ENCODE measurements at places on chromosomes 11 and 22.

DNA sequence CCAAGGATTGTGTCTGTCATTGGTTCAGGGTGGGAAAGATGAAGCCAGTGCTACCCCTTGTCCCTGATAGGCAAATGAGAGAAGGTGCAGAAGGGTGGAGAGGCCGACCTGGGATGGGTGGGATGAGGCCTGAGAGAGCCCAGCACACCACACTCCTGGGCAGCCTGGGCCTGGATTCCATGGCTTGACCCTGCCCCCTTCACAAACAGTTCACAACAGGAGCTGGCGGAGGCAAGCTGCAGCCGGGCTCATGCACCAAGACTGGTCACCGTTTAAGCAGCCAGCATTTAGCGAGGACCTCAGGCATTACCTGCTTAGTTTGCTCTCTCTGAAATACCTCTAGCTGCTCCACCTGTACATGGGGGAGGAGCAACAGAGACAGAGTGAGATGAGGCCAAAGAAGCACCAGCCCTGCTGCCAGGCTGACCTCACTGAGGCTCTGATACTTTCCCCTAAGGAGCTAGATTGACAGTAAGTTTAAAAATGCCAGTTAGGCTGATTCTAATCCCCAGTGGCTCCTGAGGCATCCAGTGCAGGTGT, 13.5 kb downstream of the IL18BP start:
- no peak for DNase-seq

GRCh38 chr11:10538924-10539323, 2.1 kb downstream of the RNF141 start:
- no peak for DNase-seq

DNA sequence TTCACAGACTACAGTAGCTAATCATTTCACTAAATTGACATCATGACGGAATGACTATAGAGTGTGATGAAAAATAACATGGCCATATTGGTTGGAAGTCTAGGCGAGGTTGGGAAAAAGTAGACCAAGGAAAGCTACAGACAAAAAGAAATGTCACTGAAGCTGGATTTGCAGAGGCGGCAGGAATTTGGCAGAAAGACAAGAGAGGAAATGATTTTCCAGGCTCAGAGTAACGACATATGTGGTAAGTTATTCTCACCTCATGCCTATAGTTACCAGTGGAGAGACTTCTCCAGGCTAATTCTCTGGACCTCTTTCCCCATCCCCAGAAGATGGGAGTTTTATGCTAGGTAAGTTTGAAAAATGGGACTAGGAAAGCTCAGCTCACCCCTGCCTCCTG, 1005.8 kb upstream of the CCDC90B start:
- no peak for DNase-seq

GRCh38 chr11:87463486-87464102, 425.9 kb downstream of the TMEM135 start:
- no peak for DNase-seq

DNA sequence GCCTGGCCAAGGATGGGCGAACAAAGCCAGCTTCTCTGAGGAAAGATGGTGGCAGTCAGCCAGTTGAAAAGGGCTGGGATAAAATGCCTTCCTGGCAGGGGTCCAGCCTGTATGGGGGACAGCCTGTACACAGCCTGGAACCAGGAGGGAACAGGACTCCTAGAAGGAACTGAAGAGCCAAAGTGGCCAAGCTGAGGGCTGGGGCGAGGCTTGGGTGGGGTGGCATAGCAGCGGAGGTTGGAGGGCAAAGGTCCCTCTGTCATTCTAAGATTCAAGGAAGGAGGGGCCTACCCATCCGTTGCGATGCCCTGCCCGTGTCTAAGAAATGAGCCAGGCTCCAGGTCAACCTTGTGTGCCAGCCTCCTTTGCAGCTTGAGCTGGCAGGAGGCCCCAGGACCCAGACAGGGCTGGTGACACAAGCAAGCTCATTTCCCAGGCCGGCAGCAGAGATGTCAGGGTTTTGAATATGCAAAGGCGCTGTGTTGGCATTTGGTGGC, 22.6 kb downstream of the FADD start:
- DNase-seq, result no peak

GRCh38 chr22:23080613-23081290, 10.4 kb downstream of the GNAZ start:
- DNase-seq, result no peak

- no peak for DNase-seq
Observed at GRCh38 chr11:30697032-30697431, 110.9 kb upstream of the MPPED2 start.

DNA sequence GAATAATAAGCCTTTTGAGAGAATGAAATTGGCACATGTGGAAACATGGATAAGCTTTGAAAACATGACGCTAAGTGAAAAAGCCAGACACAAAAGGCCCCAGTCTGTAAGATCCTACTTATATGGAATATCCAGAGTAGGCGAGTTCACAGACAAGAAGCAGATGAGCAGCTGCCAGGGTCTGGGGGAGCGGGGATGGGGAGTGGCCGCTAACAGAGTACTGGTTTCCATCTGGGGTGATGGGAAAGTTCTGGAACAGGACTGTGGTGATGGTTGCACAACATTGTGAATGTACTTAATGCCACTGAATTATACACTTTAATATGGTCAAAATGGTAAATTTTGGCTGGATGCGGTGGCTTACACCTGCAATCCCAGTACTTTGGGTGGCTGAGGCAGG, 126.5 kb downstream of the SPATA19 start:
- DNase-seq, result no peak

DNA sequence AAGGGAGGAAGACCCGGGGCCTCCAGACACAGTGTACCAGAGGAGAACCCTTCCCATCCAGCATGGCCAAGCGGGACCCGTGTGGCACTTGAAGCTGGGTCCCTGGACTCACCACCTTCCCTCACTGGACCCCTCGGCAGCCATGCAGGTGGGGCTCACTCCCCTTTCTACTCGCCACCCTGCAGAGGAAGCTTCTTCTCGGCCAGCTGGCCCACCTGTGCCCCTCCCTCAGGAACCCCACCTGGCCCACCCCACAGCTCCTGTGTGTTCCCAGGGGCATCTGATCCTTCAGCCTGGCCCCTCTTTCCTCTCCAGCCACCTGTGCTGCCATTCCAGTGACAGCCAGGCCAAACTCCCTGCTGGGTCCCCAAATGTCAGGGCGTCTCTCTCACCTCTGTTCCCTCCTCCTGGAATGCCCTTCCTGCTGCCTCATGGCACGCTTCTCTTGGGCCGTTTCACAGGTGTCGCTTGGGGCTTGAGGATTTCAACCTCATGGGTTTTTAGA, 38.0 kb downstream of the IGF2 start:
- no peak for DNase-seq

GRCh38 chr11:108909921-108910320, 245.1 kb downstream of the DDX10 start:
- DNase-seq, result no peak

GRCh38 chr11:48384670-48385069, 18.4 kb upstream of the OR4C5 start:
- no peak for DNase-seq

DNA sequence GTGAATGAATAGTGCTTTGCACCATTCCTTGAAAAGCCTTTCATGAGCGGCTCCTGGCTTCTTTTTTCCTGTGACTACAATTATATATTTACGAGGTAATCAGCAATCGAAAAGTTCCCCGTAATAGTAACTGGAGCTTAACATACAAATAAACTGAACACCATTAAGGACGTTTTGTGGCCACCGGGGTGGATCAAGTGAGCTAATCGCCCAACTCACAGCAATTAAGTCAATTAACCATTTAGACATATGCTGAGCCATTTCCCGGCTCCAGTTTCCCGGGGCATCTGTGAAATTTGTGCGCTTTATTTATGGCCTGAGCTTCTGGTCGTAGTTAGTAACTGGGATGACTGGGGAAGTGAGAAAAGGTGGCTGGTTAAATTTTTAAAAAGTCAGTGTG, 465.2 kb downstream of the MIAT start:
- DNase-seq, result no peak

DNA sequence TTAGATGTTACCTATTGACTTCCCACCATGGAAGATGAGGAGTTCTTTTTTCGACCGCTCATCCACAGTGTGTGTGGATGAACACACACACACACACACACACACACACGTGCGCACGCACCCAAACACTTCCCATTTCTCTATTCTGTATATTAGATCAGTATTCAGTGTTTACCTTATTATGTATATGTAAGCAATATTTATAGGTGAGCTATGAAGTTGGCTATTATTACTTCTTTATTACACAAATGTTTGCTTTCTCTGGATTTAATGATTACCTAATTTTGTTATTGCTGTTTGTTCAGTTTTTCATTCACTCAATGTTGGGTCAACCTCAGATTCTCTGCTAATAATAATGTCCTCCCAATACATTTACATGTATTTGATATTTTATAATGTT, 721.0 kb downstream of the NELL1 start:
- no peak for DNase-seq

DNA sequence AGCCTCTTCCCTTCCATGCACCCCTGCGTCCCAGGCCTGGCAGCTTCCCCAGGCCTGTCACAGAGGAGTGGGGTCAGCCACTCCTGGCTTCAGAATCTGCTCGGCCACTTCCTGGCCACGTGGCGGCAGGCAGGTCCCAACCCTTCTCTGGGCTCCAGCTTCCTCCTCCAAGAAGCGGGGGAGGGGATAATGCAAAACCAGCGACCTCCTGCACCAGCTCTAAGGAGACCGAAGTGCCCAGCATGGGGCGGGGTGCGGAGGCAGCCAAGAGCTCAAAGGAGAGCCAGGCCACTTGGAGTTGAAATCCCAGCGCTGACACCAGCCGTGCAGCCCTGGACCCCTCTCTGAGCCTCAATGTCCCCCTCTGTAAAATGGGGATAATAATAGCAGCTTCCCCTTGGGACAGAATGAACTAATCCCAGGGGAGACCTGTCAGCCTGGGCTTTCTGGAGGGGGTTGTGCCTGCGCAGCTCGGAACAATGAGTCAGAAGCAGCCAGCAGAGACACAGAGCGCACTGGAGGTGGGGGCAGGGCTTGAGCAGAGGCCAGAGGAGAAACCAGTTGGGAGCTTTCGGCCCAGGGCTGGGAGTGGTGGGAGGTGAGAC, 22.8 kb upstream of the PICK1 start:
- no peak for DNase-seq

DNA sequence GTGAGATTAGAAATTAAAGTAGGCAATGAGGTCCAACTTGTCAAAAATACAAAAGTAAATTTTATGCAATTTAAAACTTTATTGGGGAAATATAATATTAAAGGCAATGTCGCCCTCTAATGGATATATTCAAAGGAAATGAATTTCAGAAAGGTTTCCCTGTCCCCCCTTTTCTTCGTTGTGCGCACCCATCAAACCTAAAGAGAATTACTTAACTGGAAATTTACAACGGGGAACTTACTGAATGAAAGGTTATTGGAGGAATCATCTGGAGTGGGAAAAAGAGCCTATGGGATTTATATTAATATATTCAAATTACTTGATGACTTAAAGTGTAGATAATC, 1.7 kb upstream of the ABTB2 start:
- no peak for DNase-seq

GRCh38 chr22:35726933-35727332, 9.3 kb downstream of the APOL5 start:
- no peak for DNase-seq

GRCh38 chr22:45263463-45264269, 21.1 kb upstream of the UPK3A start:
- DNase-seq, result no peak

GRCh38 chr11:116192509-116193210, 580.1 kb downstream of the BUD13 start:
- DNase-seq, result no peak

GRCh38 chr11:29231586-29231985, 785.2 kb downstream of the KCNA4 start:
- DNase-seq, result no peak

DNA sequence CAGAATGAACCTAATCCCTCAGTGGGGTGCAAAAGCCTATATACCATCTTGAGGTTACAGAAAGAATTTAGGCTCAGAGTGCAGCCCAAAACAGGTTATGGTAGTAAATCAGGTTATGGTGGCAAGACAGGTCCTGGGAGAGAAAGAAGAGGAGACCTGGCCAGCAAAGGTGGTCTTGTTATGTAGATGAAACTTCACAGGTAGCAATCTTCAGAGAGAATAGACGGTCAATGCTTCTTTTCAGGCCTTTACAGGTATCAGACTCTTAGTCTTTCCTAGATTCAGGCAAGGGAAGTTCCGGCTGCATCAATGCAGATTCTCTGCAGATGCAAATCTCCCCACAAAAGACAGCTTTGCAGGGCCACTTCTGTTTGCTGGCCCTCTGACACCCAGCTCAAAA, 45.8 kb upstream of the SORL1 start:
- no peak for DNase-seq

- DNase-seq, result no peak
Observed at GRCh38 chr11:66219846-66220565, 48.4 kb upstream of the RAB1B start.

DNA sequence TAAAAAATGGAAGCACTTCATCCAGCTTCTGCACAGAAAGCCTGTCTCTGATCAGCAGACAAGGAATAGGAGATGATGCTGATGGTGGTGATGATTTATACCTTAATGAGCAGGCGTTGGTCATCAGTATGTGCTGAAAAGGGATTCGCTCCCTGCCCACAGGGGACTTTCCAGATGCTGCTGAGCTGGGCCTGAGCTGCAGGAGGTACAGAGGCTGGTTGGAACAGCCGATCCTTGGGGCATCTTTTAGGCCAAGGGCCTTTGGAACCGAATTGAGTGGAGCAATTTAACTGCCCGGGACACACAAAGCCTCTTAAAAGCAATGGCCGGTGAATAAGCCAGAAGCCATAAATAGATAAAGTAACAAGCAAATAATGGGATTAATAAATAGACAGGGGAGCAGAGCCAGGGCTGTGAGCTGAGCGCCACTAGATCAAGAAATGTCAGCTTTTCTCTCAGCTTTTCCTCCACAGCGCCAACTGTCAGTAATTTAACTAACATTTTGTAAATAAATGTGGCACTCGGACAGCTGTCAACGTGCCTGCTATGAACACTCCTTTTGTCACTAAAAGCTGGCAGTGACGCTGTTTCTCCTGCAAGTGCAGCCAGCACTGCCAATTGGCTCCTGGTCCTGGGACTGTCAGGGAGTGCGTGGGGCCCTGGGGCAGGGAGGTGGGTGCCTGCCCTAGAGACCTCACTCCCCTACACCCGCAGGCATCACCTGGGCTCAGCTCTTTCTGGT, 562.3 kb downstream of the NTM start:
- DNase-seq, result no peak

DNA sequence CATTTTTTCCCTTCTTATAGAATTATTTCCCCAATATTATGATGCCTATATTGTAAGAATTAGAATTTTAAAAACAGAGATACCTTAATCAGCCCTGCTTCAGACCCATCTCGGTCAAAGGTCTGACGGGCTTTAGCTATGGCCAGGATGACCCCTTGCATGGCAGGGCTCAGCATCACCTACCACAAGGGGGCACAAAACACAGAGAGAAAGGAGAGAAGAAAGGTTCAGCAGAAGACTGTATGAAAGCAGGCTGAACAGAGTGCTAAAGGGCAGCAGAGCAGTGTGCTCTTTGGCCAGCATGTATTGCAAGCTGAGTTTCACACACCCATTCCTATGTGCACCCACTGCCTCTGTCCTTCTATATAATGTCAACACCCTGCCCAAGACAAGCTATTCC, 26.8 kb downstream of the CLDN25 start:
- DNase-seq, result no peak

- no peak for DNase-seq
Observed at GRCh38 chr11:119784421-119784820, 55.4 kb upstream of the NECTIN1 start.

All from stimulated activated CD8-positive, alpha-beta memory T cell treated with anti-CD3 and anti-CD28 coated beads, Interleukin-7, amount 100 ng/mL, for 48 hours (primary cell).